ENCODE measurements at places on chromosomes 6 and 20.

DNA sequence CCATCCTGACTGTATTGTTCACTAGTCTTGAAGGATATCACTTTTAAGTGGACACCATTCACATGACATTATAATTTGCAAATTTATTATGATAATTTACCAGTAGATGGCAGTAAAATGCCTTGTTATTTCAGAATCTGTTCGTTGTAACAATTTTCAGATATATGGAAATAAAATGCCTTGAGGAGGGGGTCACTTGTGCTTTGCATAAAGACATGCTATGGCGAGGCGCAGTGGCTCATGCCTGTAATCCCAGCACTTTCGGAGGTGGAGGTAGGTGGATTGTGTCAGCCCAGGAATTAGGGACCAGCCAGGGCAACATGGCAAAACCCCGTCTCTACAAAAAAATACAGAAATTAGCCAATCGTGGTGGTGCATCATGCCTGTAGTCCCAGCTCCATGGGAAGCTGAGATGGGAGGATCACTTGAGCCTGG is 9.0 kb upstream of the NCOA6 start:
- DNase-seq: no peak

DNA sequence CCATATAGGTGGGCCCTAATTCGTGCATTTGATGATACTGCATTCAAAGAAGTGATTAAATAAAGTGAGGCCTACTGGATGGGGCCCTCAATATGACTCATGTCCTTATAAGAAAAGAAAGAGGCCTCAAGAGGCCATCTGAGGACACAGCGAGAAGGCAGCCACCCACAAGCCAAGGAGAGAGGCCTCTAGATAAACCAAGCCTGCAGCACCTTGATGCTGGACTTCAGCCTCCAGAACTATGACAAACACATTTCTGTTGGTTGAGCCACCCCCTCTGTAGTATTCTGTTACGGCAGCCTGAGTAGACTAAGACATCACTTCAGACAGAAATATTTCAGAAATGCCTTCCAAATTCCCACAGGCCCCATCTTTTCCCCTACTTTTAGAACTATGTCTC is 82.5 kb upstream of the PLEKHG1 start:
- DNase-seq: no peak

DNA sequence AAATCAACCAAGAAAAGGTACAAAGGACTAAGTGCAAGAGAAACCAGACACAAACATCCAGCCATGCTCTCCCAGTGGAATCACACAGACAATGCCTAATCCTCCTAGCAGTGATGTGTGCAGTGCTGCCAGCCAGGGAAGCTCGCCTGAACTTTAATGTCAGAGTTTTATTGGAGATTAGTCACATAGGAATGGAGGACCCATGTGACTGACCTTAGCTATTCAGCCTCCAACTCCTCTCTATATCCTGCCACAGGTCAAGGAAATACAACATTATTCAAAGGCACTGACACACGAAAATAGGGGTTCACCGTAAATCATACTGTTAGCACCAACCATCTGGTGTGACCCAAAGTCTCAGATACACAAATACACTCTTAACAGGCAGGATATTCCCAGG is 684.6 kb downstream of the DOK5 start:
- DNase-seq: no peak

GRCh38 chr20:24303393-24304170 is 165.8 kb upstream of the SYNDIG1 start:
- DNase-seq: no peak

DNA sequence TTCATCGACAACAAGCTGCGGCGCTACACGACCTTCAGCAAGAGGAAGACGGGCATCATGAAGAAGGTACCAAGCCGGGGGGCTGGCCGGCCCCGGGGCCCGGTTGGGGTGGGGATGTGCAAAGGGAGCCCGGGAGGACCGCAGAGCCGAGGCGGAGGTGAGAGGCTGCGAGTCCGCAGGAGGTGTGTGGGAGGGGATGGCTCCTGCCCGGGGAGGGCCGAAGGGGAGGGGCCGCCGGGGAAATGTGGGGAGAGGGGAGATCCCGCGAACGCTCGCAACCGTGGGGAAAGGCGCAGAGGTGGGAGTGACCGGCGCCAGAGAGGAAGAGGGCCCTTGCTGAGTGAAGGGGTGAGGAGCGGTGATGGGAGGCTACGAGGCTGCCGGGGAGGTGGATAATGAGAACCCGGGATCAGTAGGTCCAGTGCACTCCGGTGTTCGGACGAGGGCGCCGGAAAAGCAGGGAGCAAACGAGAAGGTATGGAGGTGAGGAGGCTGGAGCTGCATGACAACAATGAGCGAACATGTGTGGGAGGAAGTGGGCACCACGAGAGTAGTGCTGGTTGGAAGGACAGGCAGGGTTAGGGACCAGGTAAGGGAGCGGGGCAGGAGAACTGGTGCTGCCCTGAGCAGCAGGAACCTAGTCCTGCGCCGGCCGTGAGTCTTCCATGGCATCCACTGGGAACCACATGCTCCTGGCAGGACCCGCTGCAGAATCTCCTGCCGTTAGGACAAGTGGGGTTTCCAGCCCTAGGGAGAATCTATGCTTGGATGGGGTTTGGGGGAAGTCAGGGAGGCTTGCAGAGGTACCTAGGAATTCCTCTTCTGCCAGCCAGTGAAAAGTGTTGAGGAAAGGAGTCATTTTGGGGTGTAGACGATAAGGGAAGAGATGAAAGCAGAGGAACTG is 1.3 kb downstream of the SRF start:
- no peak for DNase-seq

- no peak for DNase-seq
Observed at GRCh38 chr6:4459032-4459431, 317.2 kb upstream of the CDYL start.

- DNase-seq: no peak
Observed at GRCh38 chr6:150409576-150410066, 40.8 kb downstream of the IYD start.

DNA sequence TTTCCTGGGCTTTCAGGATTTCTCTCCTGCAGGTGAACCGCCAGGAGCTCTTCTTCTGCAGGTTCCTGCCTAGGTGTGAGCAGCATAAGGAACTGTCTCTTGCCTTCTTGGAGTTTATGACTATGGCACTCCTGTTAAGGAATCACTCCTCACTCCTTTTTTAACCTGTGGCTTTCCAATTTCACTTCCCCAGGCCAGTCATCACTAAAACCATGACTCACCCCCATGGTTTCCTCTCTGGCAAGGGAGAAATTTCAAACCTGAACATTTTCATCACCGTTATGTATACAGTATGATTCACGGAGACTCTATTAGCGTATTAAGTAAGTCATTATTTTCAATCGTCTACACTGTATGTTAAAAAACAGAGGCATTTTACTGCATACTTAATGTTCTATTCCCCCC is 78.2 kb upstream of the ARID1B start:
- DNase-seq: no peak

- no peak for DNase-seq
Observed at GRCh38 chr6:6538261-6538660, 50.3 kb upstream of the LY86 start.

- no peak for DNase-seq
Observed at GRCh38 chr20:20070871-20071726, 18.8 kb downstream of the CFAP61 start.

GRCh38 chr6:119627908-119628669 is 278.5 kb upstream of the MAN1A1 start:
- no peak for DNase-seq

DNA sequence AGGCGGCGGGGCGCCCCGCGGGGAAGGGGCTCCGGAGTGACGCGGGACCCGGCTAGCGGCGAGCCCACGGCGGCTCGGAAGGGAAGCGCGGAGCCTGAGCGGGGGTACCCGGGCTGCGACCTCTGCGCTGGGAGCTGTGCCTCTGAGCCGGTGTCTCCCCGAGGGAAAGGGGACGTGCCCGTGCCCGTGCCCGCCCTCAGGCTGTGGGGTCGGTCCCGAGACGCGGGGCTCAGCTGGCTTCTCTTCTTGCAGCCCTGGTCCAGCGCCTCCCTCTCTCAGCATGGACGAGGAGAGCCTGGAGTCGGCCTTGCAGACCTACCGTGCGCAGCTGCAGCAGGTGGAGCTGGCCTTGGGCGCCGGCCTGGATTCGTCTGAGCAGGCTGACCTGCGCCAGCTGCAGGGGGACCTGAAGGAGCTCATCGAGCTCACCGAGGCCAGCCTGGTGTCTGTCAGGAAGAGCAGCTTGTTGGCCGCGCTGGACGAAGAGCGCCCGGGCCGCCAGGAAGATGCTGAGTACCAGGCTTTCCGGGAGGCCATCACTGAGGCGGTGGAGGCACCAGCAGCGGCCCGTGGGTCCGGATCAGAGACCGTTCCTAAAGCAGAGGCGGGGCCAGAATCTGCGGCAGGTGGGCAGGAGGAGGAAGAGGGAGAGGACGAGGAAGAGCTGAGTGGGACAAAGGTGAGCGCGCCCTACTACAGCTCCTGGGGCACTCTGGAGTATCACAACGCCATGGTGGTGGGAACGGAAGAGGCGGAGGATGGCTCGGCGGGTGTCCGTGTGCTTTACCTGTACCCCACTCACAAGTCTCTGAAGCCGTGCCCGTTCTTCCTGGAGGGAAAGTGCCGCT is 686 bp downstream of the ZGPAT start:
- no peak for DNase-seq

DNA sequence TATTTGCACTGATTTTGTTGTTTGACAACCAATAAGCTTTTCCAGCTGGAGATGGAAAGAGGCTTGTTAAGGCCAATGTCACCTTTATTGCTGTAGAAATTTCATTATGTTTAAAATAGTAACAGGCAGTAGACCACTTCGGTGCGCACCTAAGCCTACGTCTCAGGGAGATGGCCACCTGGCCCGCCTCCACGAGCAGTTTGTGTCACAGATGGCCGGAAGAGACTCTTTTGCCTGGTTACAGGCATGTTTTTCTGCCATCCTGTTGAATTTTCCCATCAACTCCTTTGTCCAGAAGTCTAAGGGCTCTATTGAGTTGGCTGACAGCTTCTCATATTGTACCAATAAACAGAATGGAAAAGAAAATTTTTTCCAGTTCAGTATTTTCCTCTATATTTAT is 51.0 kb downstream of the SLC9A8 start:
- no peak for DNase-seq

DNA sequence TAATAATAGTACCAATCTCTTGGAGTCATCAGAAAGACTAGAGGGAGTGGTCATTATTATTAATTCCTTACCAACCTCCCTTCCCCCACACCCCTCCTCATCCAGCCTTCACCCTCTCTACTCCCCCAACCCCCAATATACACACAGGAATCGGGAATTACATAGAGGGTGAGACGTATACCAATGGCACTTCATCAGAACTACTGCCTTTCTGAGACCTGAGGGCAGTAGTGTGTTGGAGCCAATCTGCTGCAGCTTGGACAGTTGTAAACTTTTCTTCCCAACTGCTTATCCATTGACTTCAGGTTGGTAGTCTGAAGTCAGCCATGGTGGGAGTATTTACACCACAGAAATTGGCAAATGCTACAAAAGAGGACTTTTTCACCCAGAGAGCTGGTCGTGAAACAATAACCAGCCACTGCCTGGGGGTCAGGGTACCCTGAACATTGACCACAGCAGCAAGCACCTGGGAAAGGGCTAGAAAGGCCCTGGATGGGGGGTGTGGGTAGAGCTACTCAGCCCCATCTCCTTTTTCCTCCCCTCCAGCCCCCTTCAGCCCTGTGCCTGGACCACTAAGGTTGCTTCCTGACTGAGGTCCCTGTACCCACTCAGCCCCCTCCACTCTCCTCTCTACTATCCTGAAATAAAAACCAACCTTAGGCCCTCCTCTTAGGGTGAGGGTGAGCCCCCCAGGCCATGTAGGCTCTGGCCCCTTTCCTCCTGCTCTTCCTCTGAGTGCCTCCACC is 161.5 kb downstream of the MRPL14 start:
- DNase-seq: no peak

DNA sequence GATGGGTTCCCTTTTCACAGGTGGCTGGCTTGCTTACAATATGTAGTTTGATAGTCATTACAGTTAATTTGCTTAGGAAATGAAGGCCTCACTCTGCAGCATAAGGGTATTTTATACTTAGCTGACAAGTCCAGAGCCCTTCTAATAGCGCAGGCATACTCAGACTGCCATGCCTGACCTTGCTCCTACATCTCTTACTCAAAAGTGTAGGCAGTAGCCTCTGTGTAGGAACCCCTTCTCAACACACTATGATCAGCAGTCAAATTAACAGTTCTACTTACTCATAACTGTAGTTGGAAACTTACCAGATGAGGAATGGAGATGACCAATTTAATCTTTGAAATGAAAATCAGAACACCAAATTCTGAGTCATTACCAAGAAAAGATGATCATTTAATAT is 373.5 kb downstream of the TBC1D32 start:
- DNase-seq: no peak

DNA sequence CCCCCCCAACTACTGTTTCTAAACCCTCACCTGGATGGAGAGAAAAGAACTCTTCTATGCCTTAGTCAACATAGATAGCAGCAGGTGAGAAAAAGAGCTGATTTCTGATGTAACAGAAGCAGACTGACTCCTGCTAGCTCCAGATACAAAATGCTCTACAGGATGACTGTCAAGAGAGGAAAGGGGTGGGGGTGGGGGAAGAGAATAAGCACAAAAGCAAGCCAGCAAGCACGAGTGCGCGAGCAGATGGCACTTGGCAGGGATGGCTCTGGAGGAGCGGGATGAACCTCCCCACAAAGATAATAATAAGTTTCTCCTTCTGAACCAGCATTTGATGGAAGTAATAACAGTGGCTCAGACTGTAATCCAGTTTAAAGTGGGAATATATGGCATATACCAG is 45.6 kb upstream of the SPDEF start:
- DNase-seq: no peak

DNA sequence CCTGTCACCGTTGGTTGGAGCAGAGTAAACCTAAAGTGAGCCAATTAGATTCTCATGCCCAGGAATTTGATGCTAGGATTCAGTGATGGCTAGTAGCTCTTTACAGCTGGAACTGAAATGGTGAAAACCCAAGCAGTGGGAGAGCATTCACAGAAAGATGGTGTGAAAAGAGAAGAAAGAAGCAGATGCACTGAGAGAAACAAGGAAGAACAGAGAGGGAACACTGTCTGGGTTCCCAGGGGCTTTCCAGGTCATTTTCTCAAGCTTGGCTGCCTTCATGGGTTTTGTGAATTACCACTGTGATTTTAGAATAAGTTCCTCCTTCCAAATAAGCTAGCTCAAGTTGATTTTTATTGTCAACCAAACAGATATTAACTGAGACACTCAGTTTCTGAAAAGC is 104.1 kb upstream of the AKIRIN2 start:
- no peak for DNase-seq
